NCI-H446 (cell line): ENCODE measurements at places on chromosomes 2 and 18.

DNA sequence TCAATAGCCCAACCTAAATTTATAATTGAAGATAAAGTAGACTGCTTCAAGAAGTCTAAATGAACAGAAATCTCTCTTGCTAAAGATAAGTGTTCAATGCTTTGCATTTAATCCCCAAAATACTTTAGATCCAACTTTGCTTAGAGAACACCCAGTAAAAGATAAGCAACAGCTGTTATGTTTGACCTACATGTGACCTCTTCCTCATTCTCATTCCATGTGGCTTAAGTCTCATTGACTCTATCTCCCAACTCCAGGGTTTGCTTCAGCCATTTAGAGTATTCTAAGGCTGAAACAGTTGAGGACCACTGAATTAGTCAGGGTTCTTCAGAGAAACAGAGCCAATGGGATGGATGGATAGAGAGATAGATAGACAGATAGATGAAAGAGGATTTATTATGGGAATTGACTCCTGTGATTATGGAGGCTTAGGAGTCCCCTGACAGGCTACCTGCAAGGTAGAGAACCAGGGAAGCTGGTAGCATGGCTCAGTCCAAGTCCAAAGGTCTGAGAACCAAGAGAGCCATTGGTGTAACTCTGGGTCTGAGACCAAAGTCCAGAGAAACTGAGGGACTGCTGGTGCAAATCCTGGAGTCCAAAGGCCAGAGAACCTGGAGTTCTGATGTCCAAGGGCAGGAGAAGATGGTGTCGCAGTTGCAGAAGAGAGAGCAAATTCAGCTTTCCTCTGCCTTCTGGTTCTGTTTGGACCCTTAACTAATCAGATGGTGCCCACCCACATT, 32.1 kb downstream of the CRYGD start:
- no peak for DNase-seq

- DNase-seq = no peak
Observed at GRCh38 chr2:35033748-35034147, 1321.8 kb upstream of the CRIM1 start.

GRCh38 chr2:159713631-159714246, 1.4 kb downstream of the MARCHF7 start:
- peak; percentile 6 for DNase-seq

DNA sequence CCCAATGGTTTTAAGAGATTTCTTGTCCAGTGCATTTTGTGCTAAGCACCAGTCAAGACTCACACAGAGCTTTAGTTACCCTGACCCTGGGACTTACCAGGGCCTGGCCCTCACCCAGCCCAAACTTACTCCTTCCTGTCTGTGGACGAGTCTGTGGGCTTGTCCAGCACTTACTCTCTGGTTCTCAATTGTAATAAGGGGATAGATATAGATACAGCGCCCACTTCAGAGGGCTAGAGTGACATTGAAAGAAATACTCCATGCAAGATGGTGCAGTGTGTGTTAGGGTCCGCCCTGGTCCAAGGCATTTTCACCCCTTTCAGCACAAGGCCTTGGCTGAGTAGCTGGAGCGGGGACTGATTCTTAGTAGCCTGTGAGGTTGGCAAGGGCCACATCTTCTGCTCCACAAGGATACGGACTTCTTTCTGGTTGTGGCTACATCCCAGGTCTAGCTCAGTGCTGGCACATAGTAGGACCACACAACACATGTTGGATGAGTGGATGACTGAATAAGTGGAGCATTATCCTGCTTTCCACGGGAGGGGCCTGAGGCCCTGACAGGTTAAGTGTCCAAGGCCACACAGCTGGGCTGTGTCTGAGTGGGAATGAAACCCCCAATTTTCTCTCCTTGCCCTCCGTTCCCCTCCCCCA, 3.8 kb upstream of the ARID5A start:
- DNase-seq = no peak

GRCh38 chr2:64101141-64101591, 43.1 kb downstream of the PELI1 start:
- DNase-seq = no peak

- DNase-seq = no peak
Observed at GRCh38 chr2:138615257-138615656, 113.7 kb downstream of the SPOPL start.

DNA sequence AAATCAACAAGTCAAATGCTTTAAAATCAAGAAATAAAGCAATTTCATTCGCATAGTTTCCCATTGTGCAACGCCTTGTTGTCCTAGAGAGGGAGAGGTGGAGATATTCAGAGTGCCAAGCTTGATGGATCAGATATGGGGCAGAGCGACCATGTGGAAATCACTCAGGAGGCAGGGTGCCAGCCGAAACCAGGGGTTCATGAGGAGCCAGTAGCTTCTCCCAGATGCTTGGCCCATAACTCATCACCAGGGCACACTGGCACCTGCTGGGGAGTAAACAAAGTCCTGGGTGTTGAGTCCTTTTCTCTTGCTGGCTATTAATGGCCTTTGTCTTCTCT, 53.0 kb upstream of the ASAP2 start:
- no peak for DNase-seq

GRCh38 chr2:156005999-156006712, 326.4 kb downstream of the NR4A2 start:
- no peak for DNase-seq

- peak; percentile 7 for DNase-seq
Observed at GRCh38 chr18:27713738-27714095, 463.2 kb downstream of the CDH2 start.

GRCh38 chr2:165594935-165595255, 125.4 kb downstream of the CSRNP3 start:
- DNase-seq = no peak

- peak; percentile 62 for DNase-seq
Observed at GRCh38 chr2:65264821-65265670, 37.4 kb downstream of the ACTR2 start.

DNA sequence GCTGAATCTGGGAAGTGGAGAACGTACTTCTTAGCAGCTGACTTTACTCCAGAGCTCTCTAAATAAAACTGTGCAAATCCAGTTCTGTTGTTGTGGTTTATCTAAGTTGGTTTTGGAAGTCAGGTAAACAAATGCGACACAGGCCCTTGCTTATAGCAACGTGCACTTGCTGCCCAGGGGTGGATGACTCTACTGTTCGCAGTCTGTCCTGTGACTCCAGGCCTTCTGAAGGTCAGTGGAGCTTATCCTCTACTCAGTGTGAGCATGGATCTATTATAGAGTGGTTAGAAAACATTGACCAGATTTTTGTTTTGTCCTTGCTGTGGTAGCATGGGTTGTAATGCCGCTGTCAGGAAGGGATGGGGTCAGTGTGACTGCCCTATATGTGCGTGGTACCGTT, 89.1 kb downstream of the ZNF236 start:
- DNase-seq = no peak
